ENCODE measurements at places on chromosomes 3 and 15.

DNA sequence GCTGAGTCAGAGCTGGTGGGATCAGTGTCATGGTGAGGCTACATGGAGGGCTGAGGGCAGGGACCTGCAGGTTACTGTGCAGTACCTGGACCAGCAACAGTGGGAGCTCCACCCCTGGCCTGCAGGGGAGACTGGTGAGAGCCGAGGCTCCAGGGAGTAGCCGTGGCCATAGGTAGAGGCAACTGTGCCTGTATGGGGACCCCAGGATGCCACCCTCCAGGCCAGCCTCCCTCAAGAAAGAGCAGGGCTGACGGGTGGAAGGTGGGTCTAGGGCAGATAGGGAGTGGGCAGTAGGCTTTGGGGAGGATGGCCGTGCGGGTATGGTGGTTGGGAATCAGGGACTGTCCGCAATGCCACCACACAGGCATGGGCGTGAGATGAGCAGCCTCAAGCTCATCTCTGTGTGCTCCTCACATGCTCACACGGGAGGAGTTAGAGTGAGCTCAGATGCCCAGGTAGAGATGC, 35.5 kb downstream of the FBLN2 start:
- no peak for DNase-seq

DNA sequence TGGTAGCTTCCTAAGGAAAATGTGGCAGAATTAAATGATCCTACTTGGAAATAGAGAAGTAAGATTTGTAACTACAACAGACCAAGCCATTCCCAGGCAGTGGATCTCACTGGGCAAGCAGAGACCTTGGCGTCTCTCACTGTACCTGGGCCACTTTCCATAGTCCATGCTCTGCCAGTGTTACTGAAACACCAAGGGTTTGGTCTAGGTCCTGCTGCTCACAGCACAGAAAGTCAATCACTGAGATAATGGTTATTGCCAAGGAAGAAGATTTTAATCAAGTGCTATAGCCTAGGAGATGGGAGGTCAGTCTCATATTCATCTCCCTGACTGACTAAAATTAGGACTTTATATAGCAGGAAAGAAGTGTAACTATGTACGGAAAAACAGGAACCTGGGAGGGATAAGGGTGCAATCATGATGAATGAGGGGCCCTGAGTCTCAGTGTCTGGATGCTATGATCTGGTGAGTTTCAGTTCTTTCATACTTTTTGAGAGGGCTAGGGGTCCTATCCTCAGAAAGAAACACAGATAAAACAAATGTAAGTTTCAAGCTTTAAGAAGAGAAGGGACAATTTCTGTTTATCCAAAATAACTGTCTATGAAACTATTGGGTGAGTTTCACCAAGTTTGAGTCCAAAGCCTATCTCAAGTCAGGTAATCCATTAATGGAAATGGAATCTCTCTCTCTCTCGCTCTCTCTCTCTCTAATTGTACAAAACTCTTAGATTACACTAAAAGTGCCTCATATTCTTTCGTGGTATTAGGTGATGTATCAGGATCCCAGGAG, 20.6 kb downstream of the GPR15 start:
- no peak for DNase-seq

- peak; percentile 30 for DNase-seq
These were observed 28.1 kb upstream of the CORO2B start for GRCh38 chr15:68550498-68551295.

DNA sequence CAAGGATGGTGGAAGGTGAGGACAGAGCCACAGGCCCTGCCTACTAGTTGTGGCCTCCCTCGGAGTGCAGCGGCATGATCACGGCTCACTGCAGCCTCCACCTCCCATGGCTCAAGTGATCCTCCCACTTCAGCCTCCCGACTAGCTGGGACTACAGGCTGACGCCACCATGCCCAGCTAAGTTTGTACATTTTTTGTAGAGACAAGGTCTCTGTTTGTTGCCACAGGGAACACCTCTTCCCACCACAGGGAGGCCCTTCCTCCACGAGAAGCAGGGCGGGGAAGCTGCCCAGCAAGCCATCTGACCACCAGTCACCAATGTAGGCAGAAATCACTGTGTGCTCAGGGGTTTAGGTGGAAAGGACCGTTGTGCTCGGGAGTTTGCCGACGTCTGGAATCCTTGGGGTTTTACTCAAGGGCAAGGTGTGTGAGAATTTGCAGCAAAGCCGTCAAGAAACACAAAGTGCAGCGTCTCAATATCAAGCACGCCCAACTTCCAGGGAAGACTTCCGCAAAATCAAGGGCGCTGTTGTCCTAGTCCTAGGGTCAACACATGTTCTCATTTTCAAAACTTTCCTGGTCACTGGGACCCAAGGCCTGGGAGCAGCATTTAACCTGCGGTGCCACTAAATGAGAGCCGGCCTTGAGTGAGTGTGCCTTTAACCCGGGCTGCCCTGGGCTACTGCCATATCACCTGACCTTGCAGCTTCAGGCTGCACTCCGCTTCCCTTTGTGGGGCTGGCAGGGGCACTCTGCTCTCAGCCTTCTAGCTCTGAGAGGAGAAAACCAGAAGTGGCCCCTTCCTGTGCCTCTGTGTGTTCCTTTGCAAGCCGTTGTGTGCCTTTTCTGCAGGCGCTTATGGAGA, 65.7 kb downstream of the SLC12A8 start:
- no peak for DNase-seq

- DNase-seq = no peak
These were observed 119.9 kb downstream of the CADPS start for GRCh38 chr3:62755285-62755684.

GRCh38 chr3:173774294-173774693, 376.8 kb downstream of the NLGN1 start:
- DNase-seq = no peak

DNA sequence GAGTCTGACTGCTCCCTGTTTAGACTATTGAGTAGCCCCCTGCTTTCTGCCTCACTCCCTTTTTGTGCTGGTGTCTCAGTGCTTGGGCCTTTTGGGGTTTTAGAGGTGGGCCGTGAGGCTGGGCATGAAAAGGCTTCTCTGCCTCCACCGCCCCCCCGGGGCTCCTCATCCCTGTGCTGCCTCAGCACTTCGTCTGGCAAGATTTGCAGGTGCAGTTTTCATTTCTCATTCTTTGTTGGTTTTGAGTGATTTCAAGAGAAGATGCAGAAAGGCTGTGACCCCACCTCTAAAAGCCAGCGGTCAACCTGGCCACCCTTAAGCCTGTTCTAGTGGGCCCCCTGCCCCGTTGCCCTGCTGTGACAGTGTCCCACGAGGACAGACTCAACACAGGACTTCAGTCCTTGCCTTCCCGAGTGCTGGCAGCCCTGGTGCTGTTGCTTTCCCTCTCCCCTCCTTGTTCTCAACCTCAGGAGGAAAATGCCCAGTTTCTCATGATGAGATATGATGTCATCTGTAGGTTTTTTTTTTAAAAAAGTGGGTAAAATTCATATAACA, 38.0 kb downstream of the APBA2 start:
- no peak for DNase-seq

- DNase-seq = no peak
These were observed 8.3 kb downstream of the CD200R1 start for GRCh38 chr3:112966633-112967032.

DNA sequence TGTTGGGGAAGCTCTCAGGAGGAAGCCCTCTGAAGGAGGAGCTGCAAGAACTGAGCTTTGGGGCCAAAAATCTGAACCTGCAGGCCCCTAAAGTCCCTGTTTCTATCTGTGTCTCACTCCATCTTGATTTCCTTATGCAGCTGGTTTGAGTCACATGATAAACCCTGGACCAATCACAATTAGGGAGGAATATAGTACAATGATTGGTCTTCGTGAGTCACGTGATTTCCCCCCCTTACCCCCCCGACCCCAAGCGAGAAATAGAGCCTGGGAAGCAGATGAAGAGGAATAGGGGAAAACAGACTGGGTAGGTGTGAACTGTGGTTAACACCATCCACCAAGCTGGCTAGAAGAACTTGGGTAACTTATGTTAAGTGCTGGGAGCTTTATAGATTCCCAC, 12.9 kb downstream of the CRABP1 start:
- no peak for DNase-seq

- DNase-seq = no peak
These were observed 75.7 kb downstream of the TMEM266 start for GRCh38 chr15:76135516-76135915.

GRCh38 chr3:70064194-70064779, 64.8 kb downstream of the SAMMSON start:
- DNase-seq = no peak

DNA sequence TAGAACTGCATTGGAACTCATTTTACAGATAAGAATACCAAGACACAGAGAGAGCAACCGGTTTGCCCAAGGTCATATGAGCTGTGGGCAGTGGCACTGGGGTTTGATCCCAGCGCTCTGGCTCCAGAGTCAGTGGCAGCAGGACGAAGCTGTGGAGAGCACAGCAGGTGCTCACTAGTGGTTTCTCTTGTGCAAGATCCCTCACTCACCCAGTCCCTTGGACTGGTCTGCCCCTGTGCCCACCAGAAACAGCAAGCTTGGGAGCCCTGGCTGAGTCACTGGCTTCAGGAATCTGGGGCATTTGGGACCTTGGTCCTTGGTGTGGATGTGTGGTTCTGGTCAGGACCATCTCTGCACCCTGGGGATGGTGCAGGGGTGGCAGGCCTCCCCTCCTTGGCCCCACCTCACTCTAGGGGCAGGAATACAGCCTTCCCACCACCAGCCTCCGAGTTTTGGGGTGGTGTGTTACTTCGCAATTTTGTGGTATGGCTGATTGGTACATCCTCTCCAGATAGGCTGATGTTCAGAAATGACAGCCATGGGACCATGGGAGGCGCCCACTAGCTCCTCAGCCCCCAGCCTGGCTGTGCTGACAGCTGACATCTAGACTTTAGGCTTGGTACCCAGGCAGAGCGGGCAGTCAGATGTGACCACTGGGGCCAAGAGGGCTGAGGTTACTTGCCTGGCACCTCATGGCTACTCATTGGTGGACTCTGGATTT, 104.6 kb downstream of the LSM3 start:
- no peak for DNase-seq

GRCh38 chr3:148708409-148708808, 10.7 kb downstream of the AGTR1 start:
- no peak for DNase-seq

- DNase-seq = peak; percentile 66
These were observed 16.9 kb upstream of the SCAMP5 start for GRCh38 chr15:74978503-74978902.

DNA sequence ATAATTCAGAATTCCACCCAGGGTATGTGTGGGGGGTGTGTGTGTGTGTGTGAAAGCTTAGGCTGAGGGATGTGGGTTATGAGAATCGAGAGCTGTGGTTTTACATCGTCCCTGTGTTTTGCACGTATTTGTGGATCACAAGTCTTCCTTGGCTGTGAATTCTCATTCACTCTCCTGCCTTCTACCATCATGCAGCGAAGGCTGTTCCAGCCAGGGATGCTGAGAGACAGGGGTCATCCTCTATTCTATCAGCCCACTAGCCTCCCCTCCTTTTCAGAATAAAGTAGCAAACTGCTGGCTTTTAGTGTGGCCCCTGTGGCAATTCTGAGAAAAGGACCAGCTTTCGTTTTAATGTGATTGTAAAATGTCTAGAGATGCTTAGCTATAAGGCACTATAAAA, 460.6 kb upstream of the NR2F2 start:
- no peak for DNase-seq

- DNase-seq = no peak
These were observed 317.0 kb upstream of the ADAMTS9 start for GRCh38 chr3:65004795-65005295.

DNA sequence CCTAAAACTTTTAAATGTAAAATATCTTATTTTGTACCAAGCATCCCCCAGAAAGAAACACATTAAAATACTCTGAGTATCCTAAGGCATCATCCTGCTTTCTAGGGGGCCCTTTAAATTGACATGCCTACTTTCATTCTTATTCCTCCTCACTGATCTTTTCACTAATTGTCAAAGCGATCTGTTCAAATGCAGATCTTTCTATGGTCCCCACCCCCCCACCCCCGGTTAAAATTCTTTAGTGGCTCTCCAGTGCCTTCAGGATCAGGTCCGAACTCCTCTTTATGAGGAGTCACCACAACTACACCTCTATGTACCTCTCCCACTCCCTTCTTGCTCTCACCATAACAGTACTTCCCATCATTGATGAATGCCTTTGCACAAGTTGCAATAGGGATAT, 19.2 kb upstream of the TFDP2 start:
- no peak for DNase-seq

GRCh38 chr15:87959662-87960061, 296.9 kb downstream of the NTRK3 start:
- DNase-seq = no peak

- DNase-seq = no peak
These were observed 112.3 kb downstream of the PTPRG start for GRCh38 chr3:61673651-61674050.

DNA sequence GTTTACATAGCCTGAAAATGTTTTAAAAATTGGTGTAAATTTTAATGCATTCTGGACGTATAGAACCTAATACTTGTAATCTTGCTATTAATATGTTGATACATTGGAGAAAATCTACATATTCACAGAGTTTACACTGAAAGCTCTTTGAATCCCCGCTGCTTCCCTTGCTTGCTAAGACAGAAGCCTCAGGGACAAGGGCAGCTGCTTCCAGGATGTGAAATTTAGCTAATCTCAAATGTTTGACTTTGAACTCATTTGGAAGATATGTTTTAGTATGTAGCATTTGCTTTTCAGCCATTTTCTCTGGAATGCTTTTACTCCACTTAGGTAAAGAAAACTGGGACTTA, 172.0 kb downstream of the RBMS3 start:
- DNase-seq = no peak

GRCh38 chr3:112611752-112612515, 29.0 kb downstream of the CCDC80 start:
- peak; percentile 14 for DNase-seq

GRCh38 chr3:157918402-157918801, 187.8 kb downstream of the SHOX2 start:
- DNase-seq = no peak

DNA sequence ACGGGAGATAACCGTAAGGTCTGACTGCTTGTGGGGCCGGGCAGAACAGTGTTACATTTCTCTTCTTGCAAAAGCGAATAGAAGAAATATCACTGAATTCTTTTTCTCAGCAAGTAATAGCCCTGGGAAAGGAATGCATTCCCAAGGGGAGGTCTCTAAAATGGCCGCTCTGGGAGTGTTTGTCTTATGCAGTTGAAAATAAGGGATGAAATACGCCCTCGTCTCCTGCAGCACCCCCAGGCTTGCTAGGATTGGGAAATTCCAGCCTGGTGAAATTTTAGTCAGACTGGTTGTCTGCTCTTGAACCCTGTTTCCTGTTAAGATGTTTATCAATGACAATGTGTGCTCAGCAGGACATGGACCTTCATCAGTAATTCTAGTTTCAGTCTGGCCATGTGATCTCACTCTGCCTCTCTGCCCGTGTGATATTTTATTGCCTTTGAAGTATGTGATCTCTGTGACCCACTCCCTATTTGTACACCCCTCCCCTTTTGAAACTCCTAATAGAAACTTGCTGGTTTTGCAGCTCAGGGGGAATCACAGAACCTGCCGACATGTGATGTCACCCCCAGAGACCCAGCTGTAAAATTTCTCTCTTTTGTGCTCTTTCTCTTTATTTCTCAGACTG, 715.6 kb downstream of the ROBO1 start:
- DNase-seq = no peak

- DNase-seq = no peak
These were observed 13.6 kb upstream of the DAG1 start for GRCh38 chr3:49456466-49456865.

- DNase-seq = no peak
These were observed 3.1 kb upstream of the CDV3 start for GRCh38 chr3:133570139-133570936.

All from NCI-H187 (cell line).